ENCODE measurements at places on chromosomes 12 and 14.
A peak's percentile ranks its signal among the peaks of the same experiment; 100 is the strongest.

GRCh38 chr12:99128246-99128802 lies 483.2 kb downstream of the APAF1 start:
- DNase-seq, result no peak

DNA sequence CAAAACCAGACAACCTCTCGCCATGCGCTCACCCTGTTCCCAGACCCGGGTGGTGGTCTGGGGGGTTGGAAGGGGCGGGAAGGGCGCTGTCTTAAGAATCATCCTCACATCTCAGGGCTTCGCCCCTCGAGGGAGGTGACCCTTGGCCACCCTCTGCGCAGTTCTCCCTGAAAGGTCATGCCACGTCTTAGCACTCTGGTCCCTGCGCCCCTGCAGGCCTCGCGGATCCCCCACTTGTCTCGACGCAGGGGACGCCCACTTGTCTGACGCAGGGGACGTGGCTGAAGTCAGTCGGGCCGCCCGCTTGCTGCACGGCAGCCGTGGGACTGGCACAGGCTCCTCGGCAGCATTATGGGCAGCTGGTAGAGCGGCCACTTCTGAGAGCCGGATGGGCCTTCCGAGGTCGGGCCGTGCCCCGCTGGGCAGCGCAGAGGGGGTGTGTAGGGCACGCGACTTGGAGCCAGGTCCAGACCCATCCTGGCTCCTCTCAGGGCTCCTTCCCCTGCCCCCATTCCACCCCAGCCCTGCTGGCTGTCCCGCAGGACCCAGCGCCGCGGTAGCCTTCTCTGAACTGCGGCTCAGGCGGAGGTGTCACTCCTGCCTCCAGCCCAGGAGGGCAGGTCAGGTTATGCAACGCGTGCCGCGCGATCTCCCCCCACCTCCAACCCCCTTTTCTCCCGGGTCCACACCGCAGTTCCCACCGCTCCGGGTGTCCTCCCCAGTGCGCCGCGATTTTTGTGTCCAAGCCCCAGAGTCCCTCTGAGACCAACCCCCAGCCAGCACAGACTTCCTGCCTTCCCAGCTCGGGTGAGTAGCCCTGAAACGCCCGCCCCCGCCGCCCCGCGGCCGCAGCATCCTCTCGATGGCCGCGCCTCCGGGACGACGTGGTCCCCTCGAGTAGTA lies 40.9 kb upstream of the CAPRIN2 start:
- peak; percentile 37 for DNase-seq

DNA sequence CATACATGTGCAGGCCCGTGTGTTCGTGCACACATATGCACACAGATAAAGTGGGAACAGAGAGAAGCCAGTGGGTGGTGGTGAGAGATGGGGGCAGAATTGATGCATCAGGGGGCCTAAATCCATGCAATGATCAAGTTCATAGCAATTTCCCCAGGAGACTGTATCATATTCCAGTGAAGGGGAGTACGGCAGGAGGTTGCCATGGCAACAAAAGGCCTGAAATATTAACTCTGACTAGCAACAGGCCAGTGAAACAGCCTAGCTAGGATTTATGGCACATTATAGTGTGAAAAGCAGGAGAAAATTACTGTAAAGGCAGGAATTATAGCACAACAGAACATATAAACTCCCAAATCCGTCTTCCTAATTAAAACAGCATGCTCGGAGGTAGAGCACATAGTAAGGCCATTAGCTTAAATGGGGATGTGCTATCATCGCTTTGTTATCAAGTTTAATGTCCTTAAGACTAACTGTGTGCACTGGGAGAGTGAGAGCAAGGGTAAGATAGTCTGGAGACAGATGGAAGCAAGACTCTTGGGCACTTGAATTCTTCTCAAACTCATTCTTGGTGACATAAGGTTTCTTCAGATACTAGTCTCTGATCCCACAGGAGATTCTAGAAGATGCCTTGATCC lies 806.3 kb downstream of the DIO2 start:
- DNase-seq, result no peak

DNA sequence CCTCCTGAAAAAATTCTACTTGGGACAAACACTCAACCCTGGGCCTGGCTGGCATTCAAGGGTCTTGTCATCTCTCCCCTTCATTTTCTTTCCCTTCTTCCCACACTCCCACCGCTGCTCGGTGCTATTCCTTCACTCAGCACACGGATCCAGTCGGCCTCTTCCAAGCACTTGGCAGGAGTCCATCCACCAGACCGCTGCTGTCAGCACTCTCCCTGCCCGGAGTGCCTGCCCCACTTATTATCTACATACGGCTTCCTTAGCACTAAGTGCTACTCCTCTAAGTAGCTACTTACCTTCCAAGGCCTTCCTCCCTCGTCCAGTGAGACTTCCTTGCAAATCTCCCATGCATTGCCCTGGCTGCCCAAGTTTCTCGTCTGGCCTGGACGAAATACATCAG lies 29.8 kb downstream of the CALM1 start:
- no peak for DNase-seq

DNA sequence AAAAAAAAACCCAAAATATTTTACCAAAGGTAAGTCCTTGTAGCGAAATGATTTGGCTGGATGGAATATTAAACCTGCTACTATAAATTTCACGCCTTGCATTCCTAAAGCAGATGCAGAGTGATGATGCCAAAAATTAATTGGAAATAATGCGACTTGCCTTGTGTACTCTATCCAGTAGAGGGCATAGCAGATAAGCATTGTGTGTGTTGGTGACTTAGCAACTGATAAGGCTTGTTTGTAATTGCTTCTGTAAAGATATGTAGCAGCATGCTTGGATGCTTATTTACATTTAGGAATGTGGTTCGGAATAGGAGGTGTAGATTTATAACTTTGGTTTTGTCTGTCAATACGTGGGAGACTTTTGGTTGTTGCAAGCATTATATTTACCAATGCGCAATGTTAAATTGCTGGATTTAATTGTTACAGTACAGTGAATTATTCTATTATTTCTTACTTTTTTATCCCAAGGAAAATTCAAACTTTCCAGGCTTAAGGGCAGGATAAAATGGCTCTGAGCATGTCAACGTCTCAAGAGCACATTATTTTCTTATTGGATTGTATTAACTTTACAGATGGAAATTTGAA lies 80.5 kb downstream of the TMEM260 start:
- no peak for DNase-seq

GRCh38 chr12:123843912-123844748 lies 82.0 kb downstream of the DNAH10 start:
- DNase-seq, result no peak

- no peak for DNase-seq
Measured at GRCh38 chr12:19095756-19096480, 33.6 kb upstream of the PLEKHA5 start.

GRCh38 chr14:92502541-92503286 lies 10.9 kb upstream of the RIN3 start:
- DNase-seq, result no peak

DNA sequence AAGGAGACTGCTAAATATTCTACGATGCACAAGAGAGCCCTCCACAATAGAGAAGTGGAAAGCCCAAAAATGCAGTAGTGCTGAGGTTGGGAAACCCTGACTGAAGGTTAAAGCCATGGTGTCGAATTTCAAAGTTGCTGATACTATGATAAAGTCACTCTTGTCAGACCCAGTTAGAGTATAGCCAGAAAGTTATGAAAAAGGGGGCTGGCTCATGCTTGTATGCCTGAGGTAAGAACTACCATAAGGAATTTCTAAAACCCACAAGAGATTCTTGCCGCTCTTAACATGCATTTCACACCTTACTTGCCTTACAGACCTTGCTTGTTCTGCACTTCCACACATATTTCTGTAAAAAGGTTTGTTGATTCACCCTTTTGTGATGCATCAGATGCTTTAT lies 184.6 kb downstream of the SLC6A15 start:
- no peak for DNase-seq

DNA sequence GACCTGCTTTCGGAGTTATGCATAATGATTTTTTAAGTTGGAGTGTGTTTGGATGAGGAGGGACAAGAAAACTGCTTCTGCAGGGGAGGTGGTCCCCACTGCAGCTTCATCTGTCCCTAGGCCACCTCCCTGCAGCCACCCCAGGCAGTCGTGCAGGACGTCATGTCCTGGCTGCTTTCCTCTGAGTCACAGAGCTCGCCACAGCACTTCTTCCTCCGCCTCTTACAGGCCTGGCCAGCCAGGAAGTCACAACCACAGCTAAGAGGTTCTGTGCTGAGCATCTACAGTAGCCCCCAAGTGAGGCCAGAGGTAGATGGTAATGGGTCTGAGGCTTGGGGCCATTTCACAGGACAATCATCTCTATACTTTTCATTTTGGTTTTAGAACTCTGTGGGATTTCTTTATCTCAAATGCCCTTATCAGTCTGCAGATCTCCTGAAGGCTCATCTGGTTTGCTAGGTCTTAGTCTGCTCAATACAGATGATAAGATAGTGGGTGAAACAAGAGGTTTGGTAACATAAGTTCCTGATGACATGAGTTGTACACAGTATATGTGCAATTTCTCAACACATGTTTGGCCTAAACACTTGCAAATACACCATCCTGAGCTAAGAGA lies 106.4 kb downstream of the ARF6 start:
- peak; percentile 33 for DNase-seq

DNA sequence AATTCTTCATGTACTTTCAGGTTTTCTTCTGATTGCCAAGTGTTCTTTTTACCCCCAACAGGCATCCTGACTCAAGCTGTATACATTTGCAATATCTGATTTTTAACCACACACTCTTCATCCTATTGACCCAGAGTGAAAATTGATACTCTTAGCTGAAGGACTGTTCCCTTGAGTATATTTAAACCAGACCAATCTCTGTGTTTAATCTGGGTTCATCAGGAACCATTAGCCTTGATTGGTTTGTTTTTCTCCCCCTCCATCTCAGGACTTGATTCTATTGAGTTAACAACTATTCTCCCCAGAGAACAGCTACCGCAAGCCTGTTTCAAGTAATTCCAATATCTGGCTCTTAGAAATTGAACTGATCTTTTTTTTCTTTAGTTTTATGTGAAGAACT lies 222.3 kb upstream of the NOVA1 start:
- no peak for DNase-seq

GRCh38 chr12:52415870-52416750 lies 10.0 kb upstream of the KRT82 start:
- no peak for DNase-seq

DNA sequence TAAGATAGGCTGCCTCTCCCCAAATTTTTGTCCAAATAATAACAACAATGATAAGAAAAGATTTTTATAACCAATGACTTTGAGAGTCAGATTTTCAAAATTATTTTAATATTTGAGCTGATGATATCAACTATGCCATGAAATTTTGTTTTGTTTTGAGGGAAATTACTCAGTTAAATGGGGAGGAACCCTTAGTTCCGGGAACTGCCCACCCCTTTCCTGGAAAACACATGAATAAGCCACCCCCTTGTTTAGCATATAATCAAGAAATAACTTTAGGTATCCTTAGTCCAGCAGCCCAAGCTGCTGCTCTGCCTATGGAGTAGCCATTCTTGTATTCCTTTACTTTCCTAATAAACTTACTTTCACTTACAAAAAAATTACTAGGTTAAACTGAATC lies 61.4 kb downstream of the HMGA2 start:
- DNase-seq, result no peak

DNA sequence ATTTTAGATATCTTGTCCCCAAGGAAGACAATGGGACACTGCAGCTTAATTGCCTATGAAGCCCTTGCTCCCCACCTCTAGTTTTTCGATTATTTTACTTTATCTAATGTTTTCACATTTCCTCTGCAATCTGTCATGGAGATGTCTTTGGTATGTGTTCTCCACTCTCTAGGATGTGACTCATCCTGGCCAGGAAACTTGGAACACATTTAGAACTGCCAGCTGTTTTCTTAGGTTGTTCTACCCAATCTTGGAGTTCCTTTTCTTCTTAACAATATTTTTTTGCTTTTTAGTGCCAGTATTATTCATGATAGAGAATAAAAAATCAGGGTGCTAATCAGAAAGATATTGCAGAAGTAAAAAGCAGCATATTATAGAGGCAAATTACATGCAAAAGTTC lies 101.7 kb upstream of the CLEC14A start:
- no peak for DNase-seq

DNA sequence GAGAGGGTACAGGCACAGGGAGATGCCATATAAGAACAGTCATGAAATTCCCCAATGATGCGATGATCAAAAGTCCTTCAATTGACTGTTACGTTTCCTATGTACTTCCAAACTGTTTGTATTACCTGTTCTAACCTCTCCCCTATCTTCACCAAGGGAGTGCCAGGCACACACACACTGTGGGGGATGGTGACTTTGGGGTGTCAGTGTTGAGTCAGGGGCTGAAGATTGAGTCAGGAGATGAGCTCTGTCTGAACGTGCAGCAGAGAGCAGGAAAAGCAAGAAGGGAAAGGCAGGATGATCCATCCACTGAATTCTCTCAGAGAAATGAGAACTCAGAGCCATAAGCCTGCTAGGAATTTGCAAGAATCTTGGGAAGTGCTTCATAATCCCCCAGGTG lies 153.4 kb downstream of the EFCAB11 start:
- no peak for DNase-seq

DNA sequence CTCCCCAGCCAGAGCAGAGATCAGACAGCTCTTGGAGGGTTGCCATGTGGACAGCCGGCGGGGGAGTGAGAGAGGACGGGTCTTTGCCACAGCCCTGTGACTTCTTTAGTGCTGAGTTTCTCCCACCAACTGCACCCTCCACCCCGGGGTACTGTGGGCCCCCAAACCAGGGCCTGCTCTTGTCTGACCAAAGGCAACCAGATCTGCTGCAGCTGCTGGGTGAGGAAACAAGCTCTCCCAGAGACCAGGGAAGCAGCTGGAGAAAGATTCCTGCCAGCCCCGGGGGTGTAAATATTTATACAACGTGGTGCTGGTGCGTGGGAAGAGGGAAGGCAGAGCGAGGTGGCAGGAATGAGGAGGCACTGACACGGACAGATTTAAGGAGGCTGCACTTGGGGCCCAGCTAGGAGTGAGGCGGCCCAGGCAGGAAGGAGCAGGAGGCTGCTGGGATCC lies 14.3 kb upstream of the ZFP36L1 start:
- no peak for DNase-seq

GRCh38 chr12:107493135-107493494 lies 192.5 kb upstream of the PWP1 start:
- DNase-seq, result no peak

DNA sequence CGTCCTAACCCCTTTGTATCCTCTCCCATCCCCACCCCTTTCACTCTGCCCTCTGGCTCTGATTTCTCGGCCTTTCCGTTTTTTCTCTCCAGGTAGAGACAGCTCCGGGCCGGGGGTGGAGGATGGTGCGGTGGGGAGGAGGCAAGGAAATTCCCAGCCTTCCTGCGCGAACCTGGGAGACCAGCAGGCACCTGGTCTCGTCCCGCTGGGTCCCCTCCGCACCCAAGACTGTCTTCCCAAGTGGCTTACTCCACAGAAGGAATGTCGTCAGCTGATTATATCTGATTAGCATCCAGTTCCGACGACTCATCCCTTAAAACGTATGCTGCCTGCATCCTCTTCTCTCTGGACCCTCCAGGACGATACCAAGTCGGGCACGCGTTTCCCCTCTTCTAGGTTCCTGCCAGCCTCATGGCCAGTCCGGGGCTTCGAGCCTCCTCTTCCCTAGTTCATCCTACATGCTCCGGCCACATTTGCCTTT lies 42.2 kb upstream of the CAPRIN2 start:
- no peak for DNase-seq

Data from activated naive CD4-positive, alpha-beta T cell treated with anti-CD3 and anti-CD28 coated beads, Interleukin-2, amount 50 U/mL, for 16 hours (primary cell).